ENCODE measurements at places on chromosomes 5 and 9. TPM values are rescaled to one million over a fixed set of nuclear protein-coding genes. Genes with fewer than 3 reads are reported as not detected.

DNA sequence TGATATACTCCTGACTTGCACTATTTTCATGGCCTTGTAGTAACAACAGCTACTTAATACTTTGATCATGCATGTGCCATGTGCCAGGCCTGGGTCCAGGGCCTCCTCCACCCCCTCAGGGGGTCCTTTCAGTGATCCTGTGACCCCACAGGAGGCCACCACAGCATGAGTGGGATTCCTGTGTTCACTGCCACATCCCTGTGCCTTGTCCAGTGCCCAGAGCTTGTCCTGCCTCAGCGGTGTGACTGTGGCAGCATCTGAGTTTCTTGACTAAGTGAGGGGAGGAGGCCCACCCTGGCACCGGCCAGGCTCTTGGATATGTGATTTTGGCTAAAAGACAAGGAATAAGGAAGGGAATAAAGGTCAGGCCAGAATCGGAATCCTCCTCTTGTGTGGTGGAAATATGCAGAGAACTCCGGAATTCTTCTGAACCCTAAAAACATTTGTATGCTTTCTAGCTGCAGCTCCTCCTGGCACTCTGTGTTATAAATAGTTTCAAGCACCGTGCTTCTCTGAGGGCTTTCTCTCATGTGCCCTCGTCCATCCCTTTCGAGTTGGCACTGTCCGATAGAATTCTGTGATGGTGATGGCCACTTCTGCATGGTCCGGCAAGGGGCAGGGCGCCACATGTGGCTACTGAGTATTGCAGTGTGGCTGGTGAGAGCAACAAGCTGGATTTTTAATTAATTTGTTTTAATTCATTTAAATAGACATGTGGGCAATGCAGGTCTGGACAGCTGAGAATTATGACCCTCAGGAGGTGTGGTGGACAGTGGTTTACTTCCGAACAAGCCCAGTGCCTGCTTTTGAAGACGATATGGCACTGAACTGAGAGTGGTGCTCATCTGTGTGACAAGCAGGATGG is 31.8 kb downstream of the TENT4A start:
- DNase-seq, result no peak

GRCh38 chr5:108919591-108920326 is 172.1 kb downstream of the FER start:
- peak; percentile 48 for DNase-seq

GRCh38 chr5:65474130-65474711 is 7.5 kb downstream of the ADAMTS6 start:
- DNase-seq, result no peak

DNA sequence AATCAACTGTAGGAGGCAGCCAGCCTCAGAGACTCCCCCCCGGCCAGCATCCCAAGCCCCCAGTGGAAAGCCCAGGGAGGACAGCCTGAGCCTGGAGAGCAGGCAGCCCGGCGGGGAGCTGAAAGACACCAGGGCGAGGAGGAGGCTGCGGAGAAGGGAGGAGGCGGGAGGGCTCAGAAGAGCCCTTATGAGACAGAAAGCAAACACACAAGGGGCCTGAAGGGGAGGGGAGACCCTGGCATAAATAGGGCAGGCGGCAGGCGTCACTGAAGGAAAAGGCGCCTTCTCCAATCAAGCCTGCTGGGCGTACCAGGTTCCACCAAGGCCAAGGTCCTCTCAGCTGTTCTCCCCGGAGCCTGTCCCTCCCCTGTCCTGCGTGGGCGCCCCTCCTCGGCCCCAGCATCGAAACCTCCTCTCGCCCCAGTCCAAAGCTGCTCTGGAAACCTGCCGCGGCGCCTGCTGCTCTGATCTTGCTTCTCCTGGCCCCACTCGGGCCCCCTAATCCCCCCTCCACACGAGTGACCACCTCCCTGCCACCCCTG is 1.3 kb downstream of the SLC9A3 start:
- no peak for DNase-seq

- peak; percentile 71 for DNase-seq
Measured at GRCh38 chr9:128921881-128922763, 1.3 kb downstream of the PHYHD1 start.

DNA sequence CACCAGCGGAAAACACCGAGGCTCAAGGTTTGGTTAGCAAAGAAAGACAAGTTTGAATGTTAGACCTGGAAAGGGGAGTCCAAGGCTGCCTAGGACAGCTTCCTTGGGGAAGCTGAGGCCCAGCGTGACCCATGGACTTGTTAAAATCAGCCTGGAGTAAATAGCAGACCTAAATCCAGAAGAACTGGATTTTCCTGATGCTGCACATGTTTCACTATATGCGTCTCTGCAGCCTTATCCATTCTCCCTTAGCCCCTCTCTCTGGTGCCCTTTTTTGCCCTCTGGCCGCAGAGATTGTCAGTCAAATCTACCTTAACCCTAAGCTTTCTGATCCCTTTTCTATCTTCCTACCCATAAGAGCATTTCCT is 119.9 kb downstream of the NTRK2 start:
- no peak for DNase-seq

DNA sequence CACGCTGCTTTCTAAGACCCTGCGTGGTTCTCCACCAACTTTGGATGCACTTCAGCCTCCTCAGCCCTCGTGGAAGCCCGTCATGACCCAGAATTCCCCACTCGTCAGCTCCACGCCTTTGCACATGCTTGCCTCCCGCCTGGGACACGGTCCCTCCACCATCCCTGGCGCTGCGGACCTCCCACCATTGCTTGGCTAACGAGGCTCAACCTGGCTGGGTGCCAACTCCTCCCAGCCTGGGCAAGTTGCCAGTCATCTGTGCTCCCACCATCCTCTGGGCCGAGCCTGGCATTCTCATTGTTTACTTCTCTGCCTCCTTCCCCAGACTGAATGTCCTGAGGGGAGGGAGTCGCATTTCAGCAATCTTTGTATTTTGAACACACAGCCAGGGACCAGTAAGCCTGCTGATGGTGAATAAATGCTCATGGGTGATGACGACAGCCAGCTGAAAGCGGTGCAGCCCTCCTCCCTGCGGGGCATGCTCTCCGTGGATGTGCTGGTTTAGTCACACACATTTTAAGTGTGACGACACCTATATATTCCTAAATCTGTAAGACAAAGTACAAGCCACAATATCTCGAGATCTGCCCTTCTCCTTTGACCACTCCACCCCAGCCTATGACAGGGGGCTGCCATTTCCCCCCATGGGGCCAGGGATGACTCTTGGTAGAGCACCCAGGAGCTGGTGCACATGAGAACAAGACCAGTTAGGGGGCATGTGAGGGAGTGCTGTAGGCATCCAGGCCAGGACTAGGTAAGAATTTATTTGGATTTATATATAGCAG is 37.6 kb downstream of the ANKRD33B start:
- peak; percentile 55 for DNase-seq

GRCh38 chr5:174324680-174325079 is 279.2 kb downstream of the NSG2 start:
- DNase-seq, result no peak

The ISL1 gene
- not detected for total RNA-seq

The MUSK gene
- not detected for total RNA-seq

The GPR150 gene
- 0.51 TPM for total RNA-seq

The CCL21 gene
- not detected for total RNA-seq

Data from Karpas-422 (cell line).